ENCODE measurements at places on chromosomes 1 and 21. TPM values are rescaled to one million over a fixed set of nuclear protein-coding genes. Genes with fewer than 3 reads are reported as not detected.

TRABD2B gene
- total RNA-seq: 0.08 TPM

TRIM58 gene
- 2.3 TPM for total RNA-seq

GBP5 gene
- total RNA-seq: 0.11 TPM

FCRL3 gene
- not detected for total RNA-seq

PADI4 gene
- total RNA-seq: not detected

Measured in hair follicular keratinocyte (primary cell).